ENCODE measurements at places on chromosomes 4 and X.

DNA sequence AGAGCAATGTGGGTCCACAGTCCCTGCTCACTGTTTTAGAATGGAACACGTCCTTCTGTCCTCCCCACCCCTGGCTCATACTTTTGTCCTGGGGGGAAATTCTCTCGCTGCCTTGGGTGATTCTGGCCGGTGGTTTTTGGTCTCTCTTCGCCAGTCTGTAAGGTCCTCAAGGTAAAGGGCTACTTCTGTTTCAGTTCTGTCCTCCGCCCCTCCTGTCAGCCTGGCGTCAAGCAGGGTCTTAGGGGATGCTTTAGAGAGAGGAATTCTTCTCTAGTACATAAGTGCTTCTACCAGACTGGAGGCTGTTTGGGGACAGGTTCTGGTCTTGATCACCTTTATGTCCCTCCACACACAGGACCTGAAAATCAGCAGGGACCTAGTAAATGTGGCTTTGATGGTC is 617 bp upstream of the MRFAP1L1 start:
- no peak for DNase-seq

GRCh38 chr4:83631066-83631465 is 95.2 kb downstream of the GPAT3 start:
- DNase-seq, result no peak

GRCh38 chrX:1316527-1316926 is 20.1 kb upstream of the IL3RA start:
- no peak for DNase-seq

DNA sequence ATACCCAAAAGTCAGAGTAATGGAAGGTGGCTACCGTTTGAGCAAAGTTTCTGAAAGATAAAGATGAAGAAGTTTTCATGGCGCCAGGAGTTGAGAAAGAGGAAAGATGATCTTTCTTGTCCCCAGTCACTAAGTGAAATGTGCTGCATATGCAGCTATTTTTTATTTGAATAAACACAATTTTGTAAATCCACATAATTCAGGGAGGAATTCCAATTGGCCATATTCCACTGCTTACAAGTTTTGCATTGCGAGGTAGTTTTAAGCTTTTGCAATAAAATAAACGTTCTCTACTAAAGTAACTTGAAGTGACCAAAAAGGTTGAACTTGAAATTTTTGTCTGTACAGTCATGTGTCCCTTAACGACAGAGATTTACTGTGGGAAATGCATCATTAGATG is 139.3 kb upstream of the VCX2 start:
- no peak for DNase-seq

GRCh38 chrX:152926279-152926678 is 28.4 kb downstream of the ZNF185 start:
- DNase-seq, result peak; percentile 6

- DNase-seq, result no peak
Observed at GRCh38 chr4:16579866-16580265, 318.6 kb downstream of the LDB2 start.

GRCh38 chrX:1598021-1598875 is 6.8 kb downstream of the AKAP17A start:
- no peak for DNase-seq

GRCh38 chrX:1727531-1728027 is 112.7 kb downstream of the ASMT start:
- DNase-seq, result no peak

DNA sequence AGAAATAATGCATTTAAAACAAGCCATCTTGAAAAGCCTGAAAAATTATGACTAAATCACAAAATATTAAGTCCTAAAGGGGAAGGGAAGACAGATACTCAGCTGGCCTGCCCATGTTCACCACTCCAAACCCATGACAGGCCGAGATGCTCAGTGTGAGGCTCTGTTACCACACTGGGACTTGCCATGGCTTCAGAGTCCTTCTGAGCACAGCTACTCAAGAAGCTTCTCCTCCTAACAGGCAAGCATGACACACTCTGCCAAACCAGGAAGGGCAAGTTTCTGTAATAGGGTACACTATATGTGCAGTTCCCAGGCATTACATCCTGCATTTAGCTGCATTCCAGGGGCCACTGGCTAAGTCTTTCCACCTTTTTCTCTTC is 34.0 kb upstream of the CYBB start:
- no peak for DNase-seq

DNA sequence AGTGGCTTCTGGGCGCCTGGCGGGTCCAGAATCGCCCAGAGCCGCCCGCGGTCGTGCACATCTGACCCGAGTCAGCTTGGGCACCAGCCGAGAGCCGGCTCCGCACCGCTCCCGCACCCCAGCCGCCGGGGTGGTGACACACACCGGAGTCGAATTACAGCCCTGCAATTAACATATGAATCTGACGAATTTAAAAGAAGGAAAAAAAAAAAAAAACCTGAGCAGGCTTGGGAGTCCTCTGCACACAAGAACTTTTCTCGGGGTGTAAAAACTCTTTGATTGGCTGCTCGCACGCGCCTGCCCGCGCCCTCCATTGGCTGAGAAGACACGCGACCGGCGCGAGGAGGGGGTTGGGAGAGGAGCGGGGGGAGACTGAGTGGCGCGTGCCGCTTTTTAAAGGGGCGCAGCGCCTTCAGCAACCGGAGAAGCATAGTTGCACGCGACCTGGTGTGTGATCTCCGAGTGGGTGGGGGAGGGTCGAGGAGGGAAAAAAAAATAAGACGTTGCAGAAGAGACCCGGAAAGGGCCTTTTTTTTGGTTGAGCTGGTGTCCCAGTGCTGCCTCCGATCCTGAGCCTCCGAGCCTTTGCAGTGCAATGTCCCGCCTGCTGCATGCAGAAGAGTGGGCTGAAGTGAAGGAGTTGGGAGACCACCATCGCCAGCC is at the start of gene ATOH1:
Gene ATOH1, plus strand, starts transcription at position 422 of the 663 bp plus-strand sequence. Its CDS starts 174 bp downstream, at position 596.
- DNase-seq, result no peak

- DNase-seq, result no peak
Observed at GRCh38 chrX:24232796-24233195, 81.1 kb downstream of the SUPT20HL2 start.

- no peak for DNase-seq
Observed at GRCh38 chr4:81492606-81493230, 21.0 kb upstream of the RASGEF1B start.

DNA sequence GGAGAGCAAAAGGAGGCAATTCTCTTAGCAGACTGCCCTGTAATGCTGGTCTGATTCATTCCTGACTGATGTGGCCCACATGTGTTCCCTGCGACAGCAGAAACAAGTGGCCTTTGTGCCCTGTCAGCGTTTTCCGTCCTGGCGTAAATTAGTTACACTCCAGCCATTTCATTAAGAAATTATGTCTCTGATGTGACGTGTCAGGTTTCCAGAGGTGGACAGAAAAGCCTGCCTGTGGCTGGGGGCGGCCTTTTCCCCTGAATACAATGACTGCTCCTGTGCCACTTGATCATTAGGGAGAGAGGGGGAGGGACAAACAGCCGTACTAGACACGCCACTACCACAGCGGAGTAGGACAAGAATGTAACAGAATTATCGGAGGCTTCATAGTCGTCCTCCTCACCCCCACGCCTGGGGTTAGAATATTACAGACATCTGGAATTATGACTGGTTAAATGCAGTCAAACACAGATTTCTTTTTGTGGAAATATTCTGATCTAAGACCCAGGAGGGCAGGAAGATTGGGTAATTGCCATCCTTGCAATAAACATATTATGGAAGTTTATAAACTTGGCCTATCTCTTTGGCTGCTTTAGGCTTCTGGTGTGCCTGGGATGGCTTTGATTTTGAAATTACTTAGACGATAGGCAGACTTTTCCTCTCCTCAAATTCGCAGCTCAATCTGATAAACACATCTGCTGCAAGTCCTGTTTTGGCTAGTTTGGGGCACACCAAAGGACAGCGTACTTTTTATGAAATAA is 146.2 kb upstream of the BCOR start:
- DNase-seq, result no peak

- no peak for DNase-seq
Observed at GRCh38 chr4:11814758-11815157, 386.1 kb upstream of the HS3ST1 start.

DNA sequence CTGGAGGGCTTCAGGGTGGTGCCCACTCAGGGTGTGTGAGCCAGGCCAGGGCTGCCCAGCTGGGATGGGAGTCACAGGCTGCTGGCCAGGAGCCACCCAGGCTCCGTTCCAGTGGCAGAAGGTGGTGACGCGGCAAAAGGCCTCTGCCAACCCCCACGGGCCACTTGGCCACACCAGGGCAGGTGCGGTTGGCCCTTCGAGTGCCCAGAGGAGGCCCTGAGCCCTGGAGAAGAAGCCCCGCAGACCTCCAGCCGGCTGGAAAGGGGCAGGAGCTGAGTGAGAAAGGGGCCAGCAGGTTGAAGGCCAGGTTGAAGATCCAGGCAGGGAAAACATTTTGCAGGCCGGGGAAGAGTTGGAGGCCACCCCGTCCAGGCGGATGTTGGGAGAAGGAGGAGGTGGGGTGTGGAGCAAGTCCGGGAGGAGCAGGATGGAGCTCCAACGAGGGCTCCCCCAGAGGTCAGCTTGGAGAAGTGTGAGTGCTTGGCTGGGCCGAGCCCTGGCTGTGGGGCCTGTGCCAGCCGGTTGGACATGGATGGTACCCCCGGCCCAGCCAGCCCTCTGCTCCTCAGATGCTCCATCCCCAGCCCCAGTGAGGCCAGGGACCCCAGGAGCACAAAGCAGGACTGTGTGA is 2.8 kb upstream of the CPLX1 start:
- DNase-seq, result no peak

- no peak for DNase-seq
Observed at GRCh38 chrX:48531358-48531959, 8.1 kb upstream of the TBC1D25 start.

DNA sequence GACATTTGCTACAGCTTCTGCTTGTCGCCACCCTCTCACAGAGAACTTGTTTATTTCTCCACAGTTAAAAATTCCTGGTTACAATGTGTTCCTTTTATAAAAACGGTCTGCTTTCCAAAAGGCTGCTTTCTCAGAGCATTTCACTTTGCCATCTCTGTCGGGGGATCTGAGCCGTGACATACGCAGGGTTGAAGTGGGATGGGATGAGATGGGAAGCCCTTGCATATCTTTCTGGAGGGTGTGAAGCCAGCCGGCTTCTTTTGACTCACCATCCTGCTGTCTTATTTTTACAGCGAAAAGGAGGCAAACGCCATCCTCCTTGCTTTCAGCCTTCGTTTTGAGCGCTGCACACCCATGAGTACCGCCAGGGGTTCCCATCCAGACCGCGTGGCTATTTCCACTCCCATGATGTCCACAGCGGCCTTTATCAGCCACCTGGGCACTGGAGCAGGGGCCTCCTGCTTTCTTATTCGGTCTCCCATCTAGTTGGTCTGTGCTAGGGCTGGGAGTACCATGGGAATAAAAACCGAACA is 99.8 kb upstream of the GATB start:
- DNase-seq, result no peak

DNA sequence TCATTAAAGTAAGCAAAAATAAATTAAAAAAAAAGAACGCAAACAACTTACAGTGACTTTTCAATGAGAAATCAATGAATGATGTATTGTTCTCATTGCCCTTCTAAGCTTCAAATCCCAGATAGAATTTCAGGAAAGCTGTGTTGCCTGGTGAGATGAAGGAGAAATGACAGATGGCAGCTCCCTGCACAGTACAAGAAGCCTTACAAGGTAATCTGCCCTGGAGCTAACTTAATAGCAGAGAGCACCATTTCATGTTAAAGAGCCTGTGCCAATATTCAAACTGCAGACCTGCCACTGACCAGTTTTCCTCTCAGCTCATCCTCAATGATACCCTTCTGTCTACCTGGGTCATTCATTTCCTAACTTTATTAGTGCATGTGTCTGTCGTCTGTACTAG is 54.0 kb downstream of the GC start:
- no peak for DNase-seq

DNA sequence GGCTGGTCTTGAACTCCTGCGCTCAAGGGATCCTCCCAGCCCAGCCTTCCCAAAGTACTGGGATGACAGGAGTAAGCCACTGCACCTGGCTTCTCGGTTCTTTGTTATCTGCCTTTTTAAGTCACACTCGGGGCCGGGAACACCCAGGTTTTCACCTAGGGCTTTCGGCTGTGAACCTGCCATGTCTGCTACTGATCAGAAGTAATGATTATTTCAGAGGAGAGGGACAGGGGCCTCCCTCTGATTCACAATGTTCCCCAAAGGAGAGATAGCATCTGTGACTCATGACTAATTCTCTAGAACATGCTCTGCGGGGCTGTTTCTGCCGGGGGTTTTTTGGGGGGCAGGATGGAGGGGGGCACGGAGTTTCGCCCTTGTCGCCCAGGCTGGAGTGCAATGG is 26.9 kb downstream of the CRLF2 start:
- DNase-seq, result no peak

Measured in stimulated activated CD4-positive, alpha-beta T cell treated with anti-CD3 and anti-CD28 coated beads, TNF-alpha, amount 100 ng/mL, for 1 hour (primary cell).